Bronchial epithelial cell (primary cell): ENCODE measurements at places on chromosomes 6 and 20. TPM values are rescaled to one million over a fixed set of nuclear protein-coding genes. Genes with fewer than 3 reads are reported as not detected.

The PDYN gene
- not detected in 2 replicates for total RNA-seq

The PARD6B gene
- total RNA-seq: 8.2 and 12.4 TPM in 2 replicates

The ZNF334 gene
- total RNA-seq: 1.5 and 1.6 TPM in 2 replicates

The SLC17A4 gene
- total RNA-seq: not detected in 2 replicates

The DEFB124 gene
- not detected in 2 replicates for total RNA-seq

The VIP gene
- under 0.01 and 0.64 TPM in 2 replicates for total RNA-seq

The GTSF1L gene
- total RNA-seq: not detected in 2 replicates

The SEL1L2 gene
- total RNA-seq: not detected in 2 replicates

The CSNK2A1 gene
- total RNA-seq: 242 and 268 TPM in 2 replicates

The ULBP2 gene
- 2.4 and 12.2 TPM in 2 replicates for total RNA-seq

The PNLDC1 gene
- 0.13 and 0.26 TPM in 2 replicates for total RNA-seq

The POU3F2 gene
- total RNA-seq: not detected in 2 replicates

The SPDEF gene
- total RNA-seq: 2.4 and 5.0 TPM in 2 replicates

The TAGAP gene
- total RNA-seq: under 0.01 TPM in 2 replicates

The C6orf58 gene
- not detected in 2 replicates for total RNA-seq

The PAQR8 gene
- 1.3 and 5.6 TPM in 2 replicates for total RNA-seq

The SCUBE3 gene
- not detected in 2 replicates for total RNA-seq

The CCN2 gene
- 1.3 and 2.6 TPM in 2 replicates for total RNA-seq

The EGFL8 gene
- 0.26 and 1.7 TPM in 2 replicates for total RNA-seq

The OR2H2 gene
- not detected in 2 replicates for total RNA-seq

The HDGFL1 gene
- not detected in 2 replicates for total RNA-seq

The GDAP1L1 gene
- not detected in 2 replicates for total RNA-seq

The PDSS2 gene
- total RNA-seq: 8.2 and 18.2 TPM in 2 replicates

The CDK19 gene
- 6.1 and 6.9 TPM in 2 replicates for total RNA-seq

The HCK gene
- total RNA-seq: under 0.01 and 0.13 TPM in 2 replicates

The SOD2 gene
- 62.5 and 71.3 TPM in 2 replicates for total RNA-seq

The WFDC5 gene
- 0.79 and 4.1 TPM in 2 replicates for total RNA-seq

The ADA gene
- total RNA-seq: 8.7 and 12.6 TPM in 2 replicates

The SSTR4 gene
- total RNA-seq: not detected in 2 replicates

The THBS2 gene
- total RNA-seq: 3.6 and 8.7 TPM in 2 replicates

The HECA gene
- 23.8 and 25.5 TPM in 2 replicates for total RNA-seq

The SAMD10 gene
- 1.1 and 2.7 TPM in 2 replicates for total RNA-seq

The RNF8 gene
- total RNA-seq: 20.8 and 29.2 TPM in 2 replicates

The NINL gene
- 4.1 and 5.0 TPM in 2 replicates for total RNA-seq

The CABLES2 gene
- 0.51 and 1.3 TPM in 2 replicates for total RNA-seq

The LHFPL5 gene
- not detected in 2 replicates for total RNA-seq

The ALDH5A1 gene
- total RNA-seq: 0.53 and 1.9 TPM in 2 replicates

The SLC17A3 gene
- not detected in 2 replicates for total RNA-seq

The NHLRC1 gene
- 1.6 and 1.8 TPM in 2 replicates for total RNA-seq

The RAET1G gene
- total RNA-seq: 26.6 and 45.0 TPM in 2 replicates

The KIAA0408 gene
- not detected in 2 replicates for total RNA-seq

The HLA-DPB1 gene
- total RNA-seq: 0.53 TPM in 1 of 2 replicates, not detected in the other

The TRIM15 gene
- not detected in 2 replicates for total RNA-seq

The BMP7 gene
- not detected in 2 replicates for total RNA-seq
